Neural crest cell (in vitro differentiated cells): ENCODE measurements at places on chromosomes 5 and 9. TPM values are rescaled to one million over a fixed set of nuclear protein-coding genes. Genes with fewer than 3 reads are reported as not detected.

Gene POU4F3
- 0.09 TPM in 1 of 2 replicates, not detected in the other for total RNA-seq

DNA sequence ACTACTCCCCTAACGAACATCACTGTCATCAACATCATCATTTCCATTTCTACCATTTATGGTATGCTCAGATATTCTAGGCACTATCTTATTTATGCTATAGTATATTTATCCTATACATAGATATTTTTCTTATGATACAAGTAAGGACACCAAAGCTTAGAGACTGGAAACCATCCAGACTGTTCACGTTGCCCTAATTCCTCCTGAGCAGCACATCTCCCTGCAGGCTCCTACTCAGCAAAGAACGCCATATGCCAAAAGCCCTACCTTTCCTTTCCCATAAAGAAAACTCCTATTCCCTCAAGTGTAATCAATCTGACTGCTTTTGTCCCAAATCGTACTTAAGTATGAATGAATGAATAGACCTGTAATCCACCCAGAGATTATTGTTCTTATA is 247.0 kb downstream of the PRELID2 start:
- no peaks in the 10 kb centered on the region for H3K27me3 ChIP-seq
- H3K36me3 ChIP-seq, result no peaks in the 10 kb centered on the region
- no peak overlapping the region for H3K4me3 ChIP-seq
- no peak overlapping the region for H3K27ac ChIP-seq

- no peak overlapping the region for H3K4me3 ChIP-seq
- H3K27ac ChIP-seq, result no peak overlapping the region
- no peak for DNase-seq
These were observed 83.8 kb upstream of the NMUR2 start for GRCh38 chr5:152488869-152489268.

DNA sequence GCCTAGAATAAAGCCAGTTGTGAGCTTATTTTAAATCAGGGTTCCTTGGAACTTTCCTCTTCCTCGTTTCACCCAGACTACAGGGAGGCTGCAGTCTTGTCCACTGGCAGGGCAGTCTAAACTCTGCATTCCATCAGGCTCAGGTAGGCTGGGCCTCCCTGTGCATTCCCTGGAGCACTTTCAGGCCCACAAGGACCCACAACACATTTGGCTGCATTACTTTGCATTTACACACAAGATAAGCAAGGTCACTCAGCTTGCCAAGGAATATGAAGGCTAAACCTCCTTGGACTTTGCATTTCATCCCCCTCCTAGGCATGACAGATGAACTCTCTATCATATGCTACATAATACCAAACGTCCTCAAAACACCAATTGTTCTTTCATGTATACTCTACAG is 104.2 kb downstream of the MARCHF3 start:
- H3K4me3 ChIP-seq, result no peak overlapping the region
- H3K36me3 ChIP-seq, result no peaks in the 10 kb centered on the region
- DNase-seq, result no peak
- H3K27me3 ChIP-seq, result no peaks in the 10 kb centered on the region
- H3K4me1 ChIP-seq, result peaks cover 36% of the 10 kb centered on the region

Gene SPINK7
- total RNA-seq, result not detected in 2 replicates

DNA sequence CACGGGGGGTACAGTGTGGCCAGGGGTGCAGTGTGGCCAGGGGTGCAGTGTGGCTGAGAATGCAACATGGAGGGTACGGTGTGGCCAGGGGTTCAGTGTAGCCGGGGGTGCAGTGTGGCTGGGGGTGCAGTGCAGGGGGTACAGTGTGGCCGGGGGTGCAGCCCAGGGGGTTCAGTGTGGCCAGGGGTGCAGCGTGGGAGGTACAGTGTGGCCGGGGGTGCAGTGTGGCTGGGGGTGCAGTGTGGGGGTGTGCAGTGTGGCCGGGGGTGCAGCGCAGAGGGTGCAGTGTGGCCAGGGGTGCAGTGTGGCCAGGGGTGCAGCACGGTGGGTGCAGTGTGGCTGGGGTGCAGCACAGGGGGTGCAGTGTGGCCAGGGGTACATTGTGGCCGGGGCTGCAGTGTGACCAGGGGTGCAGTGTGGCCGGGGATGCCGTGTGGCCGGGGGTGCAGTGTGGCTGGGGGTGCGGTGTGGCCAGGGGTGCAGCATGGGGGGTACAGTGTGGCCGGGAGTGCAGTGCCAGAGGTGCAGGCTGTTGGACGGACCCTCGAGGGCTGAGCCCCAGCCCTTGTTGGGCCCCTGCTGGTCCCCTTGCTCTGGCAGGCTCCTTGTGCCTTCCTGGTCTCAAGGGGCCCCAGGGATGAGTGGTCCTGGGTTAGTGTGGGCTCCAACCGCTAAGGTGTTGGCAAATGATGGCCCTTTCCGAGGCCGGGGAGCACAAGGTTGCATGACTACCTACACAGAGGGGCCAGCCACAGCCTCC is 17.9 kb downstream of the TPPP start:
- H3K4me1 ChIP-seq, result peaks cover 8% of the 10 kb centered on the region
- no peak for DNase-seq
- no peaks in the 10 kb centered on the region for H3K36me3 ChIP-seq
- peaks cover 9% of the 10 kb centered on the region for H3K27me3 ChIP-seq
- no peak overlapping the region for H3K27ac ChIP-seq
- no peak overlapping the region for H3K4me3 ChIP-seq

DNA sequence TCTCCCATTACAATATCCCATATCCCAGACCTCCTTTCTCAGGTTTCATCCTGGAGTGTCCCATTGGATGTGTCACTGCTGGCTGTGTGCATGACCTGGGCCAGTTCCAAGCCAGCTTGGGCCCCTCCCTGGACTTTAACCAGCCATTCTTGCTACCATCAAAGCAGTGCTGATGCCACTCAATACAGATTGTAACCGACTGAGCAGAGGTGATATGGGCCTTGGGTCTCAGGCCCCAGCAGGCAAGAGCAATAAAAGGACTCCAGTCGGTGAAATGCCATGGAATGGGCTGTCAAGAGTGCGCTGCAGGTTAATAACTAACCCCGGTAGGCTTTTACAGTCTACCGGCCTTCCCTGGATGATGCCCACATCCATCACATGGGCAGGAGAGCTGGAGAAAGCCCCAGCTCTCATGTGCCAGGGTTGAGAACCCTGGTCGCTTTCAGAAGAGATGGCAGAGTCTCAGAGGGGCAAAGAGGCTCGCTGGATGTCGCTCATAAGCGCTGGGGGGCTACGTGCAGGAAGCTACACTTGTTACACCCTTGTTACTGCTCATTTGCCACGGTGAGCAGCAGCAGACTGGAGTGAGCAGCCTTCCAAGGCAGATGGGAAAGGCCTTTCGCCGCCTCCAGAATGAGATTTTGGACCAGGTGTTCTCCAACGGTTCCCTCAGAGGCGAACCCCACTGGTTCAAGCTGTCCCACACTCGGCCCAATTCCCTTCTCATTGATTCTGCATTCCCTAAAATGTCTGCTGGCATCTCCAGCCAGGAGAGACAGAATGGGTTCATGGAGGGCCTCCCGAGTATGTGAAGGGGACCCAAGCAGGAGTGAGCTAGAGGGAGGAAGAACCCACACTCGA is 13.2 kb downstream of the EPB41L4B start:
- H3K27me3 ChIP-seq, result peaks cover 11% of the 10 kb centered on the region
- H3K4me3 ChIP-seq, result no peak overlapping the region
- no peak for DNase-seq
- H3K4me1 ChIP-seq, result peaks cover 12% of the 10 kb centered on the region
- H3K36me3 ChIP-seq, result no peaks in the 10 kb centered on the region
- H3K27ac ChIP-seq, result no peak overlapping the region

Gene MYMK
- total RNA-seq, result not detected in 2 replicates

DNA sequence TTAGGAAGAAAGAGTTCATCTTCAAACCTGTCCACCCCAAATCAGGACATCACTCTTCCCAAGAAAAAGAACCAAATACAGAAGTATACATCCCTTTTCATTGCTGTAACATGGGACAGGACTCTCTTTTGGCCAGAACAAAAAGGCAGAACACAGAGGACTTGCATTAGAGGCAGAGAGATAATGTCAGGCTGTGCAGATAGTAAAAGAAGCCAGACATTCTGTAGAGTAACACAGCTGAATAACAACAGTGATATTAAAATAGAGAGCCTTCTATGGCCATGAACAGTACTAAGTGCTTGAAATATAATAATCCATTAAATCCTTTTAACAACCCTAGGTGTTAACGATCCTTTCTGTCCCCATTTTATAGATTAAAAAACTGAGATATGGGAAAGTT is 437.2 kb downstream of the NFIB start:
- no peak for DNase-seq
- no peaks in the 10 kb centered on the region for H3K27me3 ChIP-seq
- H3K36me3 ChIP-seq, result peaks cover 3% of the 10 kb centered on the region

Gene CREB3
- total RNA-seq, result 35.3 and 35.9 TPM in 2 replicates

DNA sequence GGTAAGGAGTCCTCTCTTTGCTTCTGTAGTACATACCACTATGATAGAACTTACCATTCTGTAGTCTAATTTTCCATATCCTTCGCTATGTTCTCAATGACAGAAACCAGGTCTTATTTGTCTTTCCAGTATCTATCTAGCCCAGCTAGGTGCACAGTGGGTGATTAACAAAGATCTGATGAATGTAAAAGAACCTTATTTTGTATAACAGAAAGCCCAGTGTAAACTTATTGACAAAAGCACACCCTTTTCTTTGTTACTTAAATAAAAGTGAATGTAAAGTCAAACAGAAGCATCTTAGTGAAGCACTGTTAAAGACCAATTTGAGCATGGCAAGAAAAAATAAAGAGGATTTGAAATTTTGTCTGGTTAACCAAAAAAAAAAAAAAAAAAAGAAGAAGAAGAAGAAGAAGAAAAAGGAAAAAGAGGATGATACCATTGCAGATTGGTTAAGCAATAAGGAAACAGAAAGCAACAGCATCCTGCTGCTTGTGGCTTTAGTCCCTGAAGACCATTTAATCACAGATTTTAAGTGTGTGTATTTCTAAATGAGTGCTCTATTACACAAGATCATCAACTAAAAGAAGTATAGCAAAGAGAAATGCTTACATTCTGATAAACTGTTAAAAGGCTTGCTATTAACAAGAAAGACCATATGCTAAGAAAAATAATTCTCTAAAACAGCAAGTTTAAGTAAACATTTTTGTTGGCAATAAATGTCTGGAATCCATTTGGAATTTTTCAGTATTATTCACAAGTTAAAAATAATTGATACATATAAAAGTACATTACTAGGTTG is 21.2 kb downstream of the MEGF9 start:
- no peaks in the 10 kb centered on the region for H3K27me3 ChIP-seq
- DNase-seq, result no peak
- H3K27ac ChIP-seq, result no peak overlapping the region
- no peak overlapping the region for H3K4me3 ChIP-seq
- H3K36me3 ChIP-seq, result no peaks in the 10 kb centered on the region
